Glomerular endothelial cell (primary cell): ENCODE measurements at places on chromosomes 5 and 9. TPM values are rescaled to one million over a fixed set of nuclear protein-coding genes. Genes with fewer than 3 reads are reported as not detected.

DNA sequence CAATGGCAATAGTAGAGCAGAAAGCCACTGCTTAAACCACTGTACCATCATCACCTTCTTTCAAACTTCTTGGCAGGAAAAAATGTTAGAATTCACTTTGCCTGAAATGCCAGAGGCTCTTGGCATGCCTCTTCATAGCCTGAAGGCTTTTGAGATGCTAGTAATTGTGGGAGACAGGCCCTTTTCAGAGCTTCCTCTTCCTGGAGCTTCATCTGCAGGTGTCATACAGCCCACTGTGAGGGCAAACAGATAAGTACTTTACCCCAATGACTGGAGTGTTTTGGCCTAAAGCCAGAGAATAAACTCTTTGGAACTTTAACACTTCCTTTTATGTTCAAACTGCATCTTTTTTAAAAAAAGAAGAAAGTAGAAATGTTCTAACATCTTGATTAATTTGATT lies 81.3 kb upstream of the TMEM171 start:
- no peak for DNase-seq

DNA sequence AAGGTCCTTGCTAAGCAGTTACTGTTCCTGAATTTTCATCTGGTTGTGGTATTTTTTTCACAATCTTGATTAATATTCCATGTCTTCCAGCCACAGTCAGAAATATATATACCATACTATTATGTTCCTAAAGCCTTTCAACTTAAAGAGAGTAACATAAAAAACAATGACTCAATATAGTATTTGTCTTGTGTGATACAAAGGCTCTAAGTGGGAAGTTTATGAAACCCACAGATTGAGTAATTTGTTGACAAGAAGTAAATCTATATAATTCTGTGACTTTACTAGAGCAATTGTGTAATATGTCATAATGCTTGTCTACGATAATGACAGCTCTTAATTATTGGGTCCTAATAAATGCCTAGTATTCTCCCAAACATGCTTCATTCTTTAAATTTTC lies 509.4 kb downstream of the ISL1 start:
- DNase-seq = no peak

- peak; percentile 75 for DNase-seq
Measured at GRCh38 chr5:14186059-14186830, 43.1 kb downstream of the TRIO start.

- DNase-seq = no peak
Measured at GRCh38 chr9:83699615-83700014, 8.1 kb downstream of the UBQLN1 start.

DNA sequence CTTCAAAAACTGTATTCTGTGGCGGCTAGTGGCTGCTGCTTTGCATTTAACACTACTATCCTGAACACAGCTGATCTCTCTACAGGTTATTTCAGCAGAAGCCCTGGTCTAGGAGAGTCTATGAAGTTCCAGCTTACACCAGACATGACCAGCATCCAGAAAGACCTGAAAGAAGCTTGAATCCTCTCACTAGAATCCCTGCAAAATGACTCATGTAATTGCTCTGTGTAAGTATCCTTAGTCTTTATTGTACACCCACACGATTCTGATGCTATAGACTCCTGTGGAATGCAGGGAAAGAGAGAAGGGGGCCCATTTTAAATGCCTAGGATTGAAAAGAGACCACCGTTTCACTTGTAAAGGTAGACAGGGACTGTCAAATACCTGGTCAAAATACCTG lies 859 bp upstream of the GRIA1 start:
- no peak for DNase-seq

DNA sequence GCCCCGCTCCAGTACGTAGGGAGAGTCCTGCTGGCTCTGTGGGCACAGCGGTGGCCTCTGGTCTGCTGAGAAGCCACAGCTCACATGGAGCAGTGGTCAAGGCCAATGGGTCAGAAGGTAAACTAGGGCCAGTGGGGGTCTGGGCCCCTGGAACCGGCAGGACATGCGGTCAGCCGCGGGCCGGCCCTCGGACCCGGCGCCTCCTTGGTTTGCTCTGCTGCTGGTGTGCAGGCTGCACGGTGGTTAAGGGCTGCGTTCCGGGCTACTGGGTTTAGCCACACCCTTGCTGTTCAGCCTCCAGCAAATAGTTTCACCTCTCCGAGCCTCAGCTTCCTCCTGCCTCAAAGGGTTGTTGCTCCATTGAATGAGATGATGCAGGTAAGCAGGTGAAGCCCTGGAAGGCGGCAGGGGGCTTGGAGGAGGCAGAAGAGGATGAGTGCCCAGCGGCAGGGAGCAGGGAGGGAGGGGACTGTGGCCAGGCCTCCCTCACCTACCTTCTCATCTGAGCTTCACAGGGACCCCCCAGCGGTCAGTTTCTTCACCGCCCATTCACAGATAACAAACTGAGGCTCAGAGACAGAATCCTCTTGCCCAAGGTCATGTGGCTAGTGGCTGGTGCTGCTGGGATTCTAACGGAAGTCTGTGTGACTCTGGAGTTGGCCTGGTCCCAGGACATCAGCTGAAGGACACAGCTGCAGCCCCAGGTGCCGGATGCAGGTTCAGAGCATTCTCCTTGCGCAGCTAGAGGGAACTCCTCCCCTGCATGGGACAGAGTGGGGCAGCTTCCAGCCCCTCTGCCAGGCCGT lies 3.7 kb upstream of the COL5A1 start:
- no peak for DNase-seq

DNA sequence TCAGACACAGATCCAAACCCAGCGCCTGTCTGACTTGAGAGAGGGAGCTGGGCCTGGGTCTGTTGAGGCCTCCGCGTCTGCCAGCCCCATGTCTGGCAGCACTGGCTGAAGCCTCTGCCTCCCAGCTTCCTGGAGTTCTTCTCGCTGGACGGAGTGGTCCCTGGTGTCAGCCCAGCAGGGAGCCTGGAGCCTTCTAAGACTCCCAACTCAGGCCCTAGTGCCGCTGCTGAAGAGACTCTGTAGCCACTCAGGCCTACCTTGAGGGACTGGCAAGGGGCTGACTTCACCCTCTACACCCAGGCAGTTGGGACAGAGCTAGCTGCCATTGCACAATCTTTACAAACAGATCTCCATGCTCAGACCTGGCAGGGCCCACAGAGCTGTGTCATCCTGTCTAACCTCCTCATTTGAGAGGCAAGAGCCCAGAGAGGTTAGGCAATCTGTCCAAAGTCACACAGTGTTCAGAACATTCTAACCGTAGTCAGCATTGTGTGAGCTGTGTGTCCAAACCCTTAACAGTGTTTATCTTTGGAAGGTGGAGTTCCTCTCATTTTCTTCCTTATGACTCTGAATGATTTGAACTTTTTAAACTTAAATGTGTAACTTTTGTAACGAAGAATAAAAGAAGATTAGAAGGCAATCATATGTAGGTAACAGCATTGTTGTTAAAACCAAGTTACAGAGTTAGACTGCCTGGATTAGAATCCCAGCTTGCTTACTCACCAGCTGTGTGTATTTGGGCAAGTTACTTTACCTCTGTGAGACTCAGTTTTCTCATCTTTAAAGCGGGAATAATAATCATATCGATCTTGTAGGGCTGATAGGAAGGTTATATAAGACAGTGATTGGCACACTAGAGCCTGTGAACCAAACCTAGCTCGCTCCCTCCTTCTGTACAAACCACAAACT lies 4.6 kb upstream of the DUSP1 start:
- no peak for DNase-seq

DNA sequence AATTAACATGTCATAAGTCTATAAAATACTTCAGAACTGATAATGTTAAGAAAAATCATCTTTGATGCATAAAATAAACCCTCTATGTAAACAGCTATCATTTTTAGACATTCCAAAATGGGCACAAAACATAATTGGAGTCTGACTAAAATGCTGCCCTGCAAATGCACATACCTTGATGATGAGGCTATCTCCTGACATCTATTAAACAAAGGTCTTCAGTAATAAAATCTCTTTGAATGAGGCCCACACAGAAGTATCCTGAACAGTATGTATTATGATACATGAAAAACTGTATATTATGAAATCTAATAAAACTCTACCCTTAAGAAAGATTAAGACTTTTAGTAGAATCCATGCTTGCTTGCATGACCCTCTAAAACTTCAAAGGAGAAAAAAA lies 66.1 kb downstream of the FBXL17 start:
- no peak for DNase-seq

Gene ELAVL2
- total RNA-seq = 1.3 and 5.5 TPM in 2 replicates

Gene NCS1
- 39.5 and 42.1 TPM in 2 replicates for total RNA-seq

Gene OTULINL
- 0.34 and 1.4 TPM in 2 replicates for total RNA-seq

Gene LCN12
- not detected in 2 replicates for total RNA-seq

Gene IL9
- total RNA-seq = not detected in 2 replicates

Gene SPATA31E1
- total RNA-seq = not detected in 2 replicates

Gene TBCA
- total RNA-seq = 180 and 181 TPM in 2 replicates

Gene SAXO1
- not detected in 2 replicates for total RNA-seq

Gene RNF208
- total RNA-seq = 0.76 and 2.9 TPM in 2 replicates

Gene STKLD1
- 0.06 and 0.34 TPM in 2 replicates for total RNA-seq

Gene GABRA1
- not detected in 2 replicates for total RNA-seq

Gene PCDHA2
- total RNA-seq = 0.15 TPM in 1 of 2 replicates, not detected in the other

Gene ZFP37
- total RNA-seq = 0.64 and 1.1 TPM in 2 replicates

Gene C7
- total RNA-seq = 0.12 TPM in 1 of 2 replicates, not detected in the other
